ENCODE measurements at places on chromosomes 7 and 10.
A peak's percentile ranks its signal among the peaks of the same experiment; 100 is the strongest.

GRCh38 chr7:110007320-110008063, 1083.4 kb upstream of the LRRN3 start:
- no peak for DNase-seq

- DNase-seq = no peak
Observed at GRCh38 chr10:101310529-101311184, 43.3 kb upstream of the BTRC start.

- no peak for DNase-seq
Observed at GRCh38 chr10:5079836-5080235, 14.4 kb upstream of the AKR1C3 start.

- DNase-seq = no peak
Observed at GRCh38 chr10:69728335-69728870, 73.3 kb upstream of the COL13A1 start.

- no peak for DNase-seq
Observed at GRCh38 chr7:81903115-81903514, 133.3 kb upstream of the HGF start.

GRCh38 chr10:132104471-132105301, 38.9 kb downstream of the JAKMIP3 start:
- no peak for DNase-seq

DNA sequence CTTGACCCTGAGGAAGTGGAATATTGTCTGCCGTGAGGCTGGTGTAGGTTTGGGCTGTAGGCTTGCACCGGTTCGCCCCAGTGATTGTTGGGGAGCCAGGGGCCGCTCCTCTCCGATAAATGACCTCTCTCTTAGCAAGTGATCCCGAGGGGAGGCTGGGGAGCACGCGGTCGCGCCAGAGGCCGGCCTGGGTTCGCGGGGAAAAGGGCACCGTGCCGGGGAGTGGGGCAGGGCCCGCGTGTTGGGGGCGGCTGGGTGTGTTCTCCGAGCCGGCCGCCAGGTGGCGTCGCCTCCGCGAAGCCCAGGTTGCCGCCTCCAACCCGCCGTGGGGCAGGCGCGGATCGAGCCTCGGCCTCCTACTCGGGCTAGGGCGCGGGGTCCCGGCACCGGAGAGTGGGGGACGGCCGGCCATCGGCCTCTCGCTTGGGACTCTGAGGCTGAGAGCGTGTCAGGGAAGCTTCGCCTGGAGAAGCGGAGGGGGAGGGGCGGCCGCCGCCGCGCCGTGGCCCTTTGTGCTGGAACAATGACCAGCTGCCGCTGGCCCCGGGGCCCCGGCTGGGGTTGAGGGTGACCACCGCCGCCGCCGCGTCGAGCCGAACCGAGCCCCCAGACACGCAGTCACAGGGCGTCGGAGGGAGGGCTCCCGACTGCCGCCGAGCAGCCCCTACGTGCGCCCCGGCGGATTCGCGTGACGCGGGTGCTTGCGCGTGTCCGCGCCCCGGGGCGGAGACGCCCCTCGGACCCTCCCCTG, 442 bp upstream of the LZTS2 start:
- DNase-seq = peak; percentile 97

DNA sequence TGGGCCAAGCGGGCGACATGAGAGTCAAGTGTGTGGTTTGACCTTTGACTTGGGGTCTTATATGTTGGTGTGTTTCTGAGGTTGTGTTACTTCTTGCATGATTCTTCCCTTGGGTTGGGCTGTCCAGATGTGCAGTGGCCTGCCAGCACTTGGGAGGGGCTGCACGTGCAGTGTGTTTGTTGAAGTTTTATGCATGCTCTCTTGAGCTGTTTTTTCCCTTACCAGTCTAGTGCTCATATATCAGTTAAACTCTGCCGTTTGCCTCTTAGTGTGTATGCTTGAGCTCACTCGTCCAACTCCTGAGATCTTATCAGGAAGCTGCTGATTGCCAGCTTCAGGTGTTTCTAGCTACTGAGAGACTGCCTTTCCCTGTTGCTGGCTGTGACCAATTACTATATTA, 23.1 kb downstream of the SP4 start:
- no peak for DNase-seq

DNA sequence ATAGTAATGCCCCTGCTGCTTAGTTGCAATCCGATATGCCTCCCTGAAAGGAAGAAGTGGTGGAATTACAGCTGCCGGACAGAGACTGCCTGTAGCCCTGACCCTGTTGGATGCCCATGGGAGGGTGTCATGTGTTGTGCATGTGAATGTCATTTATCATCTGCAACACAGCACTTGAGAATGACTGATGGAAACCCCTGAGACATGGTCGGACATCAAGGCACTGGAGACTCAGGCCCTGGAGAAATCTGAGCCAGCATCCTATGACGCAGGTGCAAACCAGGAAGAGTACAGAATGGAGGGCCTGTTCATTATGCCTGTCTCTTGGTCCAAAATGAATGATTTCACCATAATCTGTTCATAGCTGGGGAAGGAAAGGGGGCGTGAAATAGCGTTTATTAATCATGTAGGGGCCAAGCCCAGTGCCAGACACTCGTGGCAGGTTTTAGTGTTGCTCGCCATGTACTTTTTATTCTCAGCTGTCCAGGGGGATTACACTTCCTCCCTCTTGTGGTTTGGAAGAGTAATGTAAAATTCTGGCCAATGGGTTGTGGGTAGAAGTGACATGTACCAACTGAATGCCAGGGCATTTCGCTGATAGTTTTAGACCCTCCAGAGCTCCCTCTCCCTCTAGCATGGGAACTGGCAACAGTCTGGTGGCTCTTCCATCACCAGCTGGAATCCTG, 23.0 kb upstream of the LEP start:
- DNase-seq = no peak

- no peak for DNase-seq
Observed at GRCh38 chr7:133727476-133728214, 399.5 kb upstream of the LRGUK start.

GRCh38 chr7:25456467-25457171, 228.3 kb upstream of the NPVF start:
- no peak for DNase-seq

DNA sequence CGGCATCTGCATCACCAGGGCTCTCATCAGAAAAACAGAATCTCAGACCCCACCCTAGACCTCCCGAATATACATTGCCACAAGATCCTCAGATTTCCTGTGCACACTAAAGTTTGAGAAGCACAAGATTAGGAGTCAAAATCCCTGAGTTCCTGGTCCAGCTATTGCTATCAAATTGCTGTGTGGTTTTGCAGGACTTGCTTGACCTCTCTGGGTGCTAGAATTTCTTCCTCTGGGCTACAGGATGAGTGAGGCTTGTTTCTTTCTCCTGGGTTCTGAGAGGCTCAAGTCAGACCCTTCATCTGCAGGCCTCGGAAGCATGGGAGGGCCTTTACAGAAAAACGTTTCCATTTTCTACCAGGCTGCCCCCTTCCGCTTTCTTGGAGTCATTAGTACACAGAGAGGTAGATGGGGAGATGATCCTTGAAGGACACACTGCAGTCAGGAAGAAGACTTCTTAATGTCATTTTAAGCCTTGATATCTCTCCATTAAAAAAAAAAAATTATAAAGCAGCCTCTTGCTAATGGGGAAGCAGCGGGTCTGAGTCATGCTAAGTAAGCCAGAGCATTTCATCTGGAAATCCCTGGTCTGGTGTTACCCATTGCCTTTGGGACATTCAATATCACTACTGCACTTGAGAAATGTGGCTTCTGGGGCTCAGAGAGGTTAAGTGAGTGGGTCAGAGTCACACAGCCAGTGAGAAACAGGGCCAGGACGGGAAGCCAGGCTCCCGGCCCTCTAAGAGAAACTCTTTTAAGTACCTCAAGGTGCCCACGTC, 173.5 kb downstream of the KCNMA1 start:
- no peak for DNase-seq

GRCh38 chr7:123633553-123633952, 22.1 kb upstream of the LMOD2 start:
- DNase-seq = no peak

- DNase-seq = no peak
Observed at GRCh38 chr10:48655411-48656240, 29.0 kb upstream of the WDFY4 start.

GRCh38 chr10:118940386-118940785, 89.1 kb upstream of the NANOS1 start:
- DNase-seq = no peak

GRCh38 chr10:17023386-17024298, 106.0 kb downstream of the CUBN start:
- DNase-seq = peak; percentile 46

DNA sequence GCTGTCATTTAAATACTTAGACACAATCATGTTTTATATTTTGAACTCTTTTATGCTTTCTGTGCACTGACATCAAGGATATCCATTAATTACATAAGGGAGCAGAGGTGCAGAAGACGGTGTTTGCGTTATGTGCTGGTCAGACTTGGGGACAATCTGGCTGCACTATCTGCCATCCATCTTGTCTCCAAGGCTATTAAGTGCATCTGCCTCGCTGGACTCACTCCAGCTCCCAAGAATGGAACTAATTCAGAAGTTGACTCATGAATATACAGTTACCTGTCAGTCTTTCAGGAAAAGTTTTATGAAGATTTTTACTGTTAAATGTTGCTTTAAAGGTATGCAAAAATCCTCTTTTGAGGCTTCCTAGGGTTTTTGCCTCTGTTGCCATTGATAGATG, 391.0 kb downstream of the SUGCT start:
- no peak for DNase-seq

DNA sequence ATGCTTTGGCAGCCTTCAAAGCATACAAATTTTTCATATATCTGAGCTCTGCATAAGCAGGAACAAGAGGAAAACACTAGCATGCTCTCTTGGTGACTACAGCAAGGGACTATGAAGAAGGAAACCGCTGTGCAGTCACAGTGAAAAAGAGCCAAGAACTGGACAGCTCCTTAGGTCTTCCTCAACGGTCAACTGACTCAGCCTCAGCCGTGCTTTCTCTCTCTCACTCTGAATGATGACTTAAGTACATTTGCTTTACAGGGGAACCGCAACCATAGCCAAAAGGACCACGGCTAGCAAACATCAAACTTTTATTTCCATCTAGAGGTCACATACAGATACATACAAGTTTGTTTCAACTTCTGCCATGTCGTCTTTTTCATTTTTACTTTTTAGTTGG, 69.9 kb downstream of the HYCC1 start:
- DNase-seq = no peak

DNA sequence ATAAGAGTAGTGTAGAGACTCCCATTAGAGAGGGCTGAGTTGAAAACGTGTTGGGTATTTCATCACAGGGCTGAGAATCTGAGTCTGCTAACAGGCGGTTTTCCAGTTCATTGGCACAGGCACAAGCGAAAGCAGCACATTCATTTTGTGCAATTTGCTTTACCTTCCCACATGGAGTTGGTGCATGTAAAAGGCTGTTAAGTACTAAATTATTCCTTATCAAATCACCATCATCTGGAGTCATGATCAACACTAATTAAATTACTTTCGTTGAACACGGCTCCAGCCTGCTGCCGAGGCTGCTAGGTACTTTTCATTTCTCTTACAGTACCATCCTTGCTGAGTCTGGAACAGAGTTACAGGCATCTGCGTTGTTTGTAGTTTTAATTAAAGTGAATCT, 43.8 kb downstream of the ETV1 start:
- DNase-seq = no peak

GRCh38 chr10:125672884-125673283, 10.1 kb downstream of the TEX36 start:
- DNase-seq = no peak

DNA sequence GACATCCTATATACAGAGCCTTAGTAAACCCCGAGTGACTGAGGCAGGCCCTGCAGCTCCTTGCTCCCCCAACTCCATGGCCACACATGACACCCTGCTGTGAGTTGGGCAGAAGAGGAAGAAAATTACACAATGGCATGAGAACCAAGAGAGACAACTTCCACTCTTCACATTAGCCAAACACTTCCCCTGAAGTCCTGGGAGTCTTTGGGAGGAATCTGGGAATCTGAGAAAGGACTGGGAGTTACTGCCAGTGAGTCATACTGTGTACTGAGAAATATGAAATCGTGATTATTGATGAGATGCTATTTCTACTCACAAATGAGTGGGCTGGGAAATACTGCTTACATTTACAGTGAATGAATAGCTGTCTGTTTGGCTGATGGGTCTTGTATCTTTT, 116.6 kb downstream of the SPAG6 start:
- DNase-seq = no peak

- no peak for DNase-seq
Observed at GRCh38 chr7:107632492-107632865, 28.1 kb upstream of the SLC26A4 start.

DNA sequence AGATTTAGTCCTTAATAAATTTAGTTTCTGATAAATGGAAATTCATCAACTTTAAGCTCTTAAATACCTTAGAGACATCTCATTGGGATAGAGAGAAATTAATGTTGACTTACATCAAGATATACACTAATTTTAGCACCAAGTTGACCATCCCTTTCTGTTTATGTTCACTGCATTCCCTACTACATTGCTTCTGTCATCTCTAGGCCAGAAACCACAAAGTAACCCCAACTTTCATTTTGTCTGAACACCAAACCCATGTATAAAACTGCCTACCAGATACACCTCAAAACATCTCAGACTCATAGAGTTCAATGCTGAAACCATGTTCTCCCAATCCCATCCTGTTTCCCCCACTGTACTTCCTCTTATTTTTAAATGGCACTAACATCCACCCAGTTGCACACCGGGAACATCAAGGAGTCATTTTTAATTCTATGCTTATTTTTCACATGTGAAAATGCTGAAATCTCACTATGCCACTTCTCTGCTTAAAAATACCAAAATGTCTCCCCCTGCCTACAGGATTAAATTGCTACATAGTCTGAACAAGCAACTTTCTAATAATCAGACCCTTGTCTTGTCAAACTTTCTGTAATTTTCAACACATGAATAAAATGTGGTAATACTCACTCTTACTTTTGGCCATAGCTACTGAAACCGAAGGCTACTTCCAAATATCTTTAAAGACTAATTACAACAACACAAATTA, 201.6 kb downstream of the SEMA3D start:
- no peak for DNase-seq

GRCh38 chr7:116876664-116877442, 14.5 kb downstream of the CAPZA2 start:
- no peak for DNase-seq

- no peak for DNase-seq
Observed at GRCh38 chr7:37482505-37482904, 33.8 kb upstream of the ELMO1 start.

- no peak for DNase-seq
Observed at GRCh38 chr10:33120275-33120674, 162.2 kb upstream of the ITGB1 start.

DNA sequence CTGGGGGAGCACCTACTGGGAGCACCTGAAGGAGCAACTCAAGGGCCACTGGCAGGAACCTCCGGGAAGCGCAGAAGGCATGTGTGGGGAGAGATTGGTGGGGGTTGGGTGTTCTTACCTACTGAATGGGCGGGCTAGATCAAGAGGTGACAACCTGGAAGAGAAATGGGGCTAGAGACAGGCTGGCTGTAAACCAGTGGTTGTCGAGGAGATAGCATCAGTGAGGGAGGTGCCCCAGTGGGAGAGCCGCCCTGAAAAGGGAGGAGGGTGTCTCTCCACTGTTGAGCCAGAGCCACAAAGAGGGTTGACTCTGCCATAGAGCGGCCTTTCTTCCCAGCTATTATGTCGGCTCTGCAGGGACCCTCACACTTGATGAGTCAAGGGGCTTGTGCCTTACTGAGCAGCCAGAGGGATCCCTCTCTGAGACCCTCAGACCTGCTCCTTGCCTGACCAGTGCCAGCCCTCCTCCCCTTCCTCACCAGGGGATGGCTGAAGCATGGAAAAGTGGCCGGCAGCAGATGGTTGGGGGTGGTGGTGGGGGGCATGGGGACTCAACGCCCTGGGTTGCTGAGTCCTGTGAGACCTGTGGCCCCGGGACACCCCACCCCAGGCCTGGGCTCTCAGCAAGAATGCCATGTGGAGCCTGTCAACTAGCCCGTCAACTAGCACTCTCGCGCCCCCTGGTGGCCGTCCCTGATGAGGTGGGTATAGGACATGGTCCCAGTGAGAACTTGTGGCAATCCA, 36.4 kb upstream of the PURB start:
- DNase-seq = peak; percentile 78
